ENCODE measurements at places on chromosomes 3 and 15.

GRCh38 chr3:115876876-115877614 lies 253.7 kb downstream of the GAP43 start:
- DNase-seq = no peak

- no peak for DNase-seq
Measured at GRCh38 chr3:98038286-98038685, 3.2 kb upstream of the GABRR3 start.

- DNase-seq = no peak
Measured at GRCh38 chr15:82642656-82643055, 4.5 kb downstream of the CPEB1 start.

DNA sequence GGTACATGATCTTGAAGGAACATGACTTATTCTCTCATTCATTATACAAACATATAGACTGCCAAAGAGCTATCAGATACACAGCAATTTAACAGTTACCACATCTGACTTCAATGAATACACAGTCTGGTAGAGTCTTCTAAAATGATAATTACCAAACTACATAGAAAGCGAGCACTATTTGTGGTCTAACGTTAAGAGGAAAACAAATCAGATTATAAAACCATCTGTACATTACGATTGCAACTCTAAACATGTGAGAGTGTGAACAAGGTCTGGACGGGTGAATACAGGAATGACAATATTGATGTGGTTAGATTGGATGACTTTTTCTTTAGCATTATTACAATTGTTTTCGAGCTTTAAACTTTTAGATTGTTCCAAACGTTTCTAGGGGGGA lies 16.3 kb downstream of the CX3CR1 start:
- DNase-seq = no peak

GRCh38 chr3:196634224-196634623 lies 5.3 kb upstream of the NRROS start:
- DNase-seq = no peak

- DNase-seq = no peak
Measured at GRCh38 chr3:179149406-179149867, 1.3 kb downstream of the PIK3CA start.

- no peak for DNase-seq
Measured at GRCh38 chr3:88041005-88041404, 17.8 kb downstream of the CGGBP1 start.

DNA sequence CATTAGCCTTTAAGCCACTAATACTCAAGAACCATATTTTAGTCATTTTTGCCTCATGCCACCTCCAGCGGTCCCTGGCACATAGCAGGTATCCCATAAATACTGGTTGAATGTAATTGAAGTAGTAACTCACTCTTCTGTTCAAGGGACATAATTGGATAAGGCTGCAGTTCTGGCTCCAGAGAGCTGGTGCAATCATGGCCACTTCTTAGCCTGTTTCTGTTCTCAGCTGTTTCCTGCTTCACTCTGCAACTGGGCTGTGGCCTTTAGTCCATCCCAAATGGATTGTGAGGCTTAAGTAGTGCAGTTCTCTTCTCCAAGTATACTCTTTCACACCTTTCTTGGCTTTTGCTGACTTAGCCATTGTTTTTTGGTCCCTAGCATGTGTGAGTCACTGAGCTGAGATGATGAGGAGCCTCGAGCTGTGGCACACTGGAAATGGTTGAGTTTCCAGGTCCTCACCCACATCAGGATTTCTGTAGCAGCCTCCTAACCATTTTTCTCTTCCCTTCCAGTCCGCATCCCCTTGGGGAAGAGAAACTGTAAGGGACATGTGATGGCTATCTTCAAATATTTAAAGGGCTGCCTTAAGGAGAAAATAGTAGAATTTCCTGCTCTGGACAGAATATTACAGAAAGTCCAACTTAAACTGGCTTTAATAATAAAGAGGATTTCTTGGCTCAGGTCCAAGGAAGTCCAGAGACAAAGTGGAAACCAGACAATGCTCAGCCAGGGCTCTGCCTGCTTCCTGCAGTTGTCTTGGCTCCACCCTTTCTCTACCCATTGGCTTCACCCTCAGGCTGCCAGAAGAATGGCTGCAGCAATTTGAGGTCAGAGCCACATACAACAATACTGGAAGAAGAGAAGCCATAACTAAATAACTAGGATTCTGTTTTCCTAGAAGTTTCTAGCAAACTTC lies 305.4 kb upstream of the ROPN1 start:
- no peak for DNase-seq

GRCh38 chr15:38743147-38743546 lies 178.5 kb upstream of the RASGRP1 start:
- no peak for DNase-seq

DNA sequence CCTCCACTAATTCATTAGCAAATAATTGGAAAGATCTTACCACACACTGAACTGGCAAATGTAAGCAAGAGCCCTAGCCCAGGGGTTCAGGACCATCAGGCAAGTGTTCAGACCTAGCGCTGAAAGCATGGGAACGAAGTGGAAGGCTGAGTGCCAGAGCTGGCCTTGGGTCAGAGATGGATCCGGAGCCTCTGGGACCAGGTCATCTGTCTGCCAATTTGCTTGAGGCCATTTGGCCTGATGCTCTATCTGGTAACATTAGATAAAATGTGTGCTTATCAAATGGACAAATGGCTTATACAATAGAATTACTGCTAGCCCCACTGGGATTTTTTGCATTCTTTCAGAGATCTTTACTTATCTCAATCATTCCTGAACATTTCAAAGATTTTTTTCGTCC lies 1.4 kb upstream of the TMC3 start:
- DNase-seq = no peak

GRCh38 chr3:19473971-19474580 lies 325.8 kb downstream of the KCNH8 start:
- DNase-seq = no peak

GRCh38 chr3:61650276-61650675 lies 88.9 kb downstream of the PTPRG start:
- no peak for DNase-seq

- no peak for DNase-seq
Measured at GRCh38 chr15:99718421-99718820, 14.8 kb downstream of the LYSMD4 start.

- DNase-seq = no peak
Measured at GRCh38 chr3:63918321-63918720, 6.1 kb upstream of the SCAANT1 start.

GRCh38 chr15:94412979-94413746 lies 181.8 kb downstream of the MCTP2 start:
- no peak for DNase-seq

GRCh38 chr3:182129740-182130139 lies 418.0 kb downstream of the SOX2 start:
- DNase-seq = no peak

DNA sequence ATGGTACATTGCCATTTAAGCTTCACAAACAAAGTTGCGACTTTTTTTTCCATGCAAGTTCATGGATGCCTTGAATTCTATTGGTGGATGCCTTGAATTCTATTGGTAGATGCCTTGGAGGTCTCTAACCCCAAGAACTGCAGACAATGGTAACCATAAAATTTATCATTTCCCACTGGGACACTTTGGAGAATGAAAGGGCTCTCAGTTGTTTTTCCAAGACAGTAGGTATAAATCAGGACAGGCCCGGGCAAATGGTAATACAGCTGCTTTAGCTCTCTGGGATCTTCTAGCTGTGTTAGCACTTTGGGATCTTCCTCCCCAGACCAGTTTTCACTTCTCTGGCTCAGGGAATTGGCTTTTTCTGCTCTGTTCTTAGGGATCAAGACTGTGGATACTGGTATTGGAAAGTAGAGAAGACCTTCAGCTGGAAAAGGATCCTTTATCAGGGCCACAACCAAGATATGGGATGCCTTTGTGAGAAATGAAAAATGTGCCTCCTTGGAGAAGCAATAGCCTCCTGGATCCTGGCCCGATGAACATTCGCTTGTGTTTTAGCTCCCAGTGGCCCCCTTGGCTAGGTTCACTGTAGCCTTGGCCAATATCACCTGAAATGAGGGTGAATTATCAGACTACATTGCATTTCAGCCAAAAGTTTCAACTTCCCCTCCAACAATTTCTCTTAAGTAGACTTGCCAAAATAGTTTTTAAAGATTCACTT lies 8.3 kb downstream of the LRRC3B start:
- DNase-seq = no peak

Measured in HuH-7.5 (cell line).